ENCODE measurements at places on chromosomes 16 and 17. TPM values are rescaled to one million over a fixed set of nuclear protein-coding genes. Genes with fewer than 3 reads are reported as not detected.

The TRAPPC2L gene
- total RNA-seq = 41.2 TPM

The GDPD3 gene
- 17.1 TPM for total RNA-seq

The CARD14 gene
- 0.49 TPM for total RNA-seq

The CDRT15L2 gene
- not detected for total RNA-seq

DNA sequence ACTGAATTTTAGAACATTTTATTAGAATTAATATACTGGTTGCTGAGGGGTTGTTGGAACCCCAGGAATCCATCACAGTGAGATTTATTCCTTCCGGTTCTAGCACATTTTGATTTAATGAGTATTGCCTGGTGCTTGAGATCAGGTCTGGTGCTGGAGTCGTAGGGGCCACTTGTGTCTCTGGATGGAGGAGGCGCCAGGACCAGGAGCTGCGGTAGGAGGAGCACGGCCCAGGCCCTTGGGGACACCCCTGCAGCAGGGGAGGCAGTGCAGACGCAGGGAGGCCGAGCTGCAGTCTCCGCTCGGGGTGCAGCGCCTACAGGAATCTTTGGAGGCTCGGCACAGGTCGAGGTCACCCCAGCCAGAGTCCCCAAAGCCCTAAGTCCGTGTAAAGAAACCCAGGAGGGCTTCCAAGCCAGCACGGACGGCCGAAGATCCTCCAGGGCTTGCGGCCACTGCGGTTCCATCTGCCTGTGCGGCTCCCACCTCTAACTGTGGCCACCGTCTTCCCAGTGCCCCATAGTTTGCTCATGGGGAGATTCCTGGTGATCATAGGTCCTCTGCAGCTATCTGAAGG is 66.2 kb upstream of the CREBBP start:
- DNase-seq = peak; percentile 50

GRCh38 chr17:21425736-21426135 is 49.6 kb downstream of the KCNJ12 start:
- no peak for DNase-seq

GRCh38 chr16:50884066-50884860 is 142.4 kb downstream of the CYLD start:
- DNase-seq = no peak

DNA sequence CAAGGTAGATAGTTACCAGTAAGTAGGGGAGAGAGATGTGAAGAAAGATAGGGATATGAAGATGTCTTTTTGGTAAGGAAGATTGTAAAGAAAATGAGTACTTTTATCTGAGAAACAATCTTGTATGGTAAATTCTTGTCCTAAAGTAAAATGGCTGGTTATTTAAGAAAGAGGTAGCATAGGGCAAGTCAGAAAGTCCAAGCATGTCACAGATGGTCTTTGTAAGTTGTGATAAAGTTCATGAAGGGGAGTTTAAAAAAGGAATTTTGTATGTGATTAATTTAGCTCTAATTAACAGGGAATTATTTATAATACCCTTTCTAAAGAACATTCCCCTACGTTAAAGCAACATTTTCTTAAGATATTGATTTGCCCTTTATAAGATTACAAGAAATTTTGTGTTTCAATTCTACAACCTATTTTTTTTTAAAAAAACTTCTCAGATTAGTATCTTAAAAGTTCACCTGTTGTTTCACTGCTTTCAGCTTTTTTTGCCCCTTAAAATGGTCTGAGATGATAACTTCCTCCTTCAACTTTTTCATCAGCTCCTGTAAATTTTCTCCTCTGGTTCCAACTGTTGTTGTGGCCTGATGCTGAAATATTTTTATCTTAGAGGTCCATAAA is 16.2 kb upstream of the CPHXL start:
- DNase-seq = no peak

DNA sequence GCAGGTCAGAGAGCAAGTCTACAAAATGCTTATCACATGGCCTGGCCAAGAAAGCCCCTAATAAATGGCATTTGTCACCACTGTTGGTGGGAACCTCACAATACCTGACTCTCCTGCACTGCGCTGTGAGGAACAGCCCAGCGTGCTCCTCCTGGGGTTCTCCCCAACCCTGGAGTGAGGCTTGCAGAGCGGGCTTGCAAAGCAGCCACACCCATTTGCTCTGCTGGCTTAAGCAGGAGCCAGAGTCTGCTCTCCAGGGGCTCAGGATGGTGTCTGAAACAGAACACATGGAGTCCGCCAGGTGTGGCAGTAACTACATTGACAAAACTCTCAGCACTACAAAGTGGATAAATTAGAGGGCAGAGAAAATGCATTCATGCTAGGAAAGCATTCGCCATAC is 331.0 kb upstream of the CCL2 start:
- DNase-seq = no peak

DNA sequence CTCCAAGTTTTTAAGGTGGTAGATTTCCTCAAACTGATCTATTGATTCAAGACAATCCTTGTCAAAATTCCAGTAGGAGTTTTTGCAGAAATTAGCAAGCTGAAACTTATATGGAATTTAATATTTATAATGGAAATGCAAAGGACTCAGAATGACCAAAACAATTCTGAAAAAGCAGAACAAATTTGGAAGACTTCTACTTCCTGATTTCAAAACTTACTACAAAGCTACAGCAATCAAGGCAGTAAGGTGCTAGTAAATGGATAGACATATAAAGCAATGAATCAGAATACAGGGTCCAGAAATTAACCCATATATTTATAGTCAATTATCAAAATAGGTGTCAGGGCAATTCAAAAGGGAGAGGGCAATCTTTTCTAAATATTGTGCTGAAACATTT is 11.8 kb upstream of the IL21R start:
- DNase-seq = no peak

DNA sequence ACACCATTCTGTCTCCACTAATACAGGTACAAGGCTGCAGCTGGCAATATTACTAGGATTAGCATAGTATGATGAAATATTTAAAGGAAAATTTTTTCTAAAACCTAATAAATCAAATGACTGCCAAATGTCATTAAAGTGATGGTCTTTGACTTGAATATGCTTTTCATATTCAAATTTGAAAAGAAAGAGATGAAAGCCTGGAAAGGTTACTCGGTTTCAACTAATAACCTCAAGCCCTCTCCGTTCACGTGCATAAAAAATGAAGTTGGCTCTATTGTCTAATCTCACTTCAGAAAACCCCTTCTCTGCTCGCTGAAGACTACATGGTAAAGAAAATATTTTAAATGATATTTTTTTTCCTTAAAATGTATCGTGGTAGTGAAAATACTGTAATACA is 83.2 kb downstream of the RPGRIP1L start:
- no peak for DNase-seq

Measured in sciatic nerve (tissue), 2 donors.